ENCODE measurements at places on chromosomes 7 and 10. TPM values are rescaled to one million over a fixed set of nuclear protein-coding genes. Genes with fewer than 3 reads are reported as not detected.

- peak; percentile 20 for ATAC-seq
Measured at GRCh38 chr7:99459087-99459486, 6.9 kb downstream of the ATP5MF start.

Gene TBX20
- total RNA-seq: not detected

- ATAC-seq: no peak
Measured at GRCh38 chr10:123269017-123269552, 114.9 kb downstream of the BUB3 start.

DNA sequence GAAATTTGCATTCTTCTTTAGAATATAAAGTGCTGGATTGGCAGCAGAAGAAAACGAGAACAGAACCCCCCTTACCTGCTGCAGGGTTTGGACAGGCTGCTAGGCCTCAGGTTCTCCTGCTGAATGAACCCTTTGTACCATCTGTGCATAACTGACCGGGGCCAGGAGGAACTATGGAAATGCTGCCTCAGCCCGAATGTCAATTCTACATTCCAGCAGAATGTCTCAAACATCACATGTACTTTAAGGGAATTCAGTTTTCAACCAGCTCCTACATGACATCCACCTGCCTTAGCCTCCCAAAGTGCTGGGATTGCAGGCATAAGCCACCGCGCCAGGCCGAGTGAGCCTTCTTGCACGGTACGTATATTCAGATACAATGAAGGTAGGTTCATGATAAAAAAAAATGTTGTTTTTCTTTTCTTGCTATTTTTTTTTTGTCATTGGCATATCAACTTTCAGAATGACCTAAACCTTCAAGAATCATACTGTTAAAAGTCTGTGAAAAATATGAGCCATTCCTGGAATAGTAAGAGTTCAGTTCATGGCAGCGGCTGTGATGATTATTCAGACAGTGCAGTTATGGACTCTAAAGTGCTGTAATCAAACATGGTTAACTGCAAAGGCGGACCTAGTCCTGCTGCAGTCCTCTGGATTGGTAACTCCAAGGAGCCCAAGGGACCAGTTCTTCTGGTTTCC, 84.4 kb upstream of the TNS3 start:
- no peak for ATAC-seq

Gene SFTPA1
- total RNA-seq: 0.32 TPM

All from esophagus mucosa (tissue), 1 donor.